ENCODE measurements at places on chromosomes 3 and 15.

- DNase-seq: no peak
Measured at GRCh38 chr15:58260205-58260724, 122.1 kb downstream of the AQP9 start.

GRCh38 chr3:160921020-160921635 is 165.1 kb downstream of the PPM1L start:
- peak; percentile 50 for DNase-seq

- DNase-seq: no peak
Measured at GRCh38 chr3:69938931-69939330, 60.6 kb upstream of the SAMMSON start.

GRCh38 chr3:177764933-177765332 is 567.7 kb upstream of the TBL1XR1 start:
- no peak for DNase-seq

DNA sequence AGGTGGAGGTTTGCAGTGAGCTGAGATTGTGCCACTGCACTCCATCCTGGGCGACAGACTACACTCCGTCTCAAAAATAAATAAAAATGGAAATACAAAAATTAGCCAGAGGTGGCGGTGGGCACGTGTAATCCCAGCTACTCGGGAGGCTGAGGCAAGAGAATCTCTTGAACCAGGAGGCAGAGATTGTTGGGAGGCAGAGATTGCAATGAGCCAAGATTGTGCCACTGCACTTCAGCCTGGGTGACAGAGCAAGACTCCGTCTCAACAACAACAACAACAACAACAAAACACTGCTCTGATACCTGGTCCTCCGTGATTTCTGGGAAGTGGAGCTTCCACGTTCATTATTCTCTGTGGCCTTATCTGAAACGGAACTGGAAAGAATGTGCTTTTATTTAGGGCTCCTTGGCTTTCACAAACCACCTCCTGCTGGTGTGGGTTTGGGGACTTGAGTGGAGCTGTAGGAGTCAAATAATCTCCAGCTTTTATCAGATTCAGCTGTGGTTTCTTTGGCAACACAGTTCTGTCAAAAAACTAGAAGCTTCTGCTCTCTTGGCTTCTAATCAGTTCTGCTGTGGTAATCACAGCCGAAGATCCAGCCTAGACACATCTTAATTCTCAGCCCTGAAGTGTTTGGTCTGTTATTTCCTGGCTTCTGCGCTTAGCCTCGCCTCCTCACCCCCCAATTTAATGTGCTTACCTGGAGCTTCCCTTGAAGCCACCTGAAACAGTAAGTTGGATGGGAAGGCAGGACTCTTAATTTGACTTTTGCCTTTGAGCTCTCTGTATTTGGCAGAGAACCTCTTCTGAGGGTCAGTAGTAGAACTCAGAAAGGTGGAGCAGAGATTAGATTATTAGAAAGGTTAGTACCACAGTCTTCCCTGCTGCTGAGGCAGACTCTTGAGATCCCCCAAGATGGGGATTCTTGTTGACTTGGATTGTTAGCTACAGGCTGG is 21.4 kb downstream of the IRAK2 start:
- DNase-seq: no peak

- peak; percentile 82 for DNase-seq
Measured at GRCh38 chr3:11764931-11765363, 81.7 kb downstream of the TAMM41 start.

DNA sequence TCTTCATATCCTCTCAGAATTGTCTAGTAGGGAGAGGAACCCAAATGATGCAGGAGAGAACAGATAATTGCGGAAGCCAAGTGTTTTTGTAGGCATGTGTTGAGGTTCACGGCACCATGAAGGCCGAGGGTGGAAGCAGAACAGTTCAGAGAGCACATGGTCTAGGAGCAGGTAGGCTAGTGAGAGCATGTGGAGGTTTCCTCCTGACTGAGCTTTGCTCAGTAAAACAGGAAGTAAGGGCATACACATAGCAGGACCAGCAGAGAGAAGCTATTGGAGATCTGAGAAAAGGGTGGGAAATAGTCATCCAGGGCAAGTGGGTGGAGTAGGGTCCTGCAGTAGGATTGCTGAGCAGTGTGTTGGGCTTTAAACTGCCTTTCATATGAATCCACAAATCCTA is 491.1 kb downstream of the FHIT start:
- no peak for DNase-seq

GRCh38 chr3:111610612-111611054 is 15.5 kb upstream of the ZBED2 start:
- DNase-seq: no peak

DNA sequence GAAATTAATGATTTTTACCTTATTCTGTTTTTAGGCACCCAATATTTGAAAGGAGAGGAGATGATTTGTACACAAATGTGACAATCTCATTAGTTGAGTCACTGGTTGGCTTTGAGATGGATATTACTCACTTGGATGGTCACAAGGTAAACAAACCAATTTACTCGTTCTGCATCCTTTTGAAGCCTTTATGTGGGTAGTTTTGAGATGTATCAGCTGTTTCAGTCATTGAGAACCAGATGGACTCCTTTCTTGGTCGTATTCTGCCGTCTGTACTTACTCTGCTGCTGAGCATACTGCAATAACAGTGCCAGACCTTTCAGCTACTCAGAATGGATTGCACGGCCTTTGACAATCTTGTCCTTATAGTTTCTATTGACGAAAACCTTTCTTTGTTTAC is 13.3 kb downstream of the DNAJB11 start:
- DNase-seq: no peak
